ENCODE measurements at places on chromosomes 2 and 18.

- DNase-seq: no peak
Observed at GRCh38 chr18:60980422-60981005, 352.7 kb upstream of the CDH20 start.

GRCh38 chr2:19868701-19869580, 32.8 kb downstream of the TTC32 start:
- peak; percentile 16 for DNase-seq

DNA sequence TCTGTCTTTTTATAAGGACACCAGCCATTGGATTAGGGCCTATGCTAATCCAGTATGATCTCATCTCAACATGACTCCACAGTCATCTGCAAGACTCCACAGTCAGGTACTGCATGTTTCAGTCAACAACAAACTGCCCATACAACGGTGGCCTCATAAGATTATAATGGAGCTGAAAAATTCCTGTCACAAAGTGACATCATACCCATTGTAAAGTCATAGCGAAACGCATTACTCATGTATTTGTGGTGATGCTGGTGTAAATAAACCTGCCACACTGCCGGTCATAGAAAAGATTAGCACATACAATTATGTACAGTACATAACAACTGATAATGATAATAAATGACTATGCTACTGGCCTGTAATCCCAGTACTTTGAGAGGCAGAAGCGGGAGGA, 102.2 kb downstream of the TEX51 start:
- no peak for DNase-seq

GRCh38 chr2:33153008-33153407, 206.3 kb downstream of the LTBP1 start:
- DNase-seq: peak; percentile 41

GRCh38 chr2:24626131-24626530, 135.1 kb downstream of the NCOA1 start:
- DNase-seq: no peak

- no peak for DNase-seq
Observed at GRCh38 chr2:107380912-107381311, 445.8 kb upstream of the RGPD4 start.

GRCh38 chr2:235458839-235459273, 35.0 kb upstream of the AGAP1 start:
- peak; percentile 51 for DNase-seq

GRCh38 chr18:53521068-53521467, 703.4 kb downstream of the MBD2 start:
- no peak for DNase-seq

DNA sequence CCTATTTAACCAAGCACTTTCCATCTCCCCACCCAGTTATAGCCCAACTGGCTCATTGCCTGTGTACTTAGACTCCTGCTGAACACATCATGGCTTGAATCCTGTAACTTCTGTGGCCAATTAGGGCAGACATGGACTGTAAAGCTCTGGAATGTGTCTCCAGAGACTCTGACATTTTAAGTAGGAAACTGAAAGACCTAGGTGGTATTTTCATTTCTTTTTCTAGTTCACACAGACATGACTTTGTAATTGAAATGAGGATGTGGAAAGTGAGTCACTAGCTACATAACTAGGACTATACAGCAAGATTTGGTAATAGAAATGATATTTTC, 12.2 kb downstream of the DOK1 start:
- peak; percentile 93 for DNase-seq

GRCh38 chr2:3008561-3008960, 369.1 kb downstream of the EIPR1 start:
- no peak for DNase-seq

- no peak for DNase-seq
Observed at GRCh38 chr2:234733093-234733489, 218.7 kb upstream of the SH3BP4 start.

GRCh38 chr2:120694034-120694433, 41.6 kb upstream of the GLI2 start:
- DNase-seq: no peak

DNA sequence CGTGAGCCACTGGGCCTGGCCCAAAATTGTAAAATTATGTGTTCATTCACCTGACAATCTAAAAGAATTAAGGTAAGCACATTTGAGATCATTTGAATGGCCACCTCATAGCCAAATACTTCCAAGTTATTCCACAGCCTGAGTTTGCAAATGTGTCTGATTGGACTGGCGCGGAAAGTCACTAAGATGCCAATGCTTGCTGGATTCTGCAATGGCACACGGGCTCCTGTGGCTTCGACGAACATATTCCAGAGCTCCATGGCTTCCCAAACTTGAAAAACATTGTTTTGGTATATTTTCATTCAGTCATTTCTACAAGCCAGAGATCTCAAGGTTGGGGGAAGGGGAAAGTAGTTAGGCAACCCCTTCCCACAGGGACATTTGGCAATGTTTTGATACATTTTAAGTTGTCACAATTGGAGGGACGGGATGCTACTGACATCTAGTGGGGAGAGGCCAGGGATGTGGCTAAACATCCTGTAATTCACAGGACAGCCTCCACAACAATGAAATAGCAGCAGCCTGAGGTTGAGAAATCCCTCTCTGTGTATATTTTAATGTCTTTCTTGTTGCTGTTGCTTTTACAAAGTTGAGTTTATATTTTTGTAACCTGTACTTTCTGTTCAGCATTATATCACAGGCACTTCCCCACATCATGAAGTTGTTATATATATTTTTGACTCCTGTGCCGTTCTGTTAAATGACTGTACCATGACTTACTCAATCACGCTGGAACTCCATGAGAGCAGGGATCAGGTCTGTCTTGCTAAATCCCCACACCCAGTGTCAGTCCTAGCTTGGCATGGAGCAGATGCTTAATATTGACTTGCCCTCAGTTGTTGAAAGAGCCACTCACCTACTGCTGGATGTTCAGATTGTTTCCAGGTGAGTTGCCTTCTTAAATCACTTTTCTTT, 56.9 kb downstream of the COL4A4 start:
- peak; percentile 69 for DNase-seq

- DNase-seq: no peak
Observed at GRCh38 chr18:3970929-3971328, 484.2 kb downstream of the DLGAP1 start.

DNA sequence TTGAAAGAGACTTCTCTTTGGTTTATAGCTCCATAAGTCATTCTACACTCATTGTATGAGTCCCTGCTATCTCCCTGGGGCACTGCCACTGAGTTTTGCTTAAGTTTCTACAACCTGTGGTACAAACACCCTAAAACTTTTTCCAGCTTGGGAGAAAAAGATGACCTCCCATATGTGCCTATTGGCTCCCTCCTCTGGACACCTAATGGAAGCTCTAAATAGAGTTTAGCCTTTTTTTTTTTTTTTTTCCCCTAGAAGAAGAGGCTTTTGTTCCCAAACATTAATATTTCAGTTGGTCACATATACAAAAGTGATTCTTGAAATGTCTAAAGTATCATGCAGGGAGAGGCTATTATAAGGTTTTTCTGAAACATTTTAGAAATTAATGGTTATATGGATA, 547.2 kb upstream of the TMEFF2 start:
- no peak for DNase-seq

GRCh38 chr2:760001-760400, 82.8 kb upstream of the TMEM18 start:
- DNase-seq: no peak

GRCh38 chr2:203909974-203910373, 26.6 kb upstream of the ICOS start:
- no peak for DNase-seq

DNA sequence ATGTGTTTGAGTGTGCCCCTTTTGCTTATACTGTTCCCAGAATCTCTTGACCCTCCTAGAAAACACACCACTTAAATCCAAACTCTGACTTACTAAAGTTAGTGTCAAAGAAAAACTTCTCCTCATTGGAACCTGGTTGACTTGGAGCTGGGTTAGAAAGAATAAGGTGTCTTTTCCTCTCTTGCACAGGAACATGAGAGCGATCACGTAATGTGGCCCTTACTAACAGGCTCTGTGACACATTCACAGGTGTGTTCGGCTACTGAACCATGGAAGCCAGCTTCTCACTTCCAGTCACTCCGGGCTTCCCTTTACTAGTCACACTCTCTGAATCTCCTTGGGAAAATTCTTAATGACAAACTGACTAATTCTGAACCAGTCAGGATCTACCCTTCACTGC, 5.4 kb upstream of the POU3F3 start:
- DNase-seq: no peak

Measured in EL (cell line).